NCI-H1105 treated with DMSO at 0.1 percent for 48 hours (cell line): ENCODE measurements at places on chromosomes 2 and 18.

DNA sequence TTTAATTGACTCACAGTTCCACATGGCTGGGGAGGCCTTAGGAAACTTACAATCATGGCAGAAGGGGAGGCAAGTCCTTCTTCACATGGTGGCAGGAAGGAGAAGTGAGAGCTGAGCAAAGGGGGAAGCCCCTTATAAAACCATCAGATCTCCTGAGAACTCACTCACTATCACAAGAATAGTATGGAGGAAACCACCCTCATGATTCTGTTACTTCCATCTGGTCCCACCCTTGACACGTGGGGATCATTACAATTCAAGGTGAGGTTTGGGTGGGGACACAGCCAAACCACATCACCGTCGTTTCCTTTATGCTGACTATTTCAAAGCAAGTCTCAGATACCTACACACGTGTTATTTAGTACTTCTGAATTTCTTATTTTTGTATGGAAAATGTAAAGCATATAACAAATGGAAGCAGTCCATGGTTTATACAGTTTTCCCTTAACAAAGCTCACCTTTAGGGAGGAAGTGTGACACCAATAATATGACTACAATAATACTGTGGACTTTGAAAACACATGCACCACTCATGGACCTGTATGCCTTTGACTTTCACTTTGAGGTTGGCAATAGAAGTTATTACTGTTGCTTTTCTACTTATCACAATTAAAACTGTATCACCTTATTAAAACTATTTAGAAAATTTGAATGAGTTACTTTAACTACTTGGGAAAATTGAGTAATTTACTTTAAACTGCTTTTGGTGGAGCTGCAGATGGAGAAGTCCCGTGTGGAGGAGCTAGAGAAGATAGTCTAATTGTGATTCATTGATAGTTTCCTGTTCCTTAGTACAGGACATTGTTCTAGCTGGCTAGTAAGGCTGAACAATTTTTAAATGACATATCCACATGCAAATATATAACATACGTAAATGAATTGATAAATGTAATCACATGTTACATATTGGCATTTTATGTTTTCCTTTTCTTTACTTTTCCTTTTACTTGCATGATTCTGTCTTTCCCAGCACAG is 37.3 kb downstream of the MTCL1 start:
- no peak for DNase-seq

- no peak for DNase-seq
Measured at GRCh38 chr2:141062443-141062842, 1068.4 kb downstream of the LRP1B start.

DNA sequence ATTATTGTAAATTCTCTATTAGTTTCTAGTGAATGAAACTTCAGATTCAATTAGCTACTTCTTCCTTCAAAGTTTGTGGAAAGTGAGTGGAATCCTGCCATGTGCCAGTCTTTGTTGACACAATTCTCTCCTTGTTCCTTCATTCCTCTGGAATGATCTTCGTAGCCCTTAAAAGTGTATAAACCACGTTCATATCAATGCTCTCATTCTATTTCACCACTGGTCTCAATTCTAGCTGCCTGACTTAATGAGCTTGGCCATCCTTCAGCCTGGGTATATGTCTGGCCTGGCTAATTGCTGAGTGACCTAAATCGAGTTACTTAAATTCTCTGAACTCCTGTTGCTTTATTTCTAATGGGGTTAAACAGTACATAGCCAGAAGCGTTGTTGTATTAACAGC is 43.5 kb downstream of the INSIG2 start:
- DNase-seq = no peak

- DNase-seq = no peak
Measured at GRCh38 chr18:67428805-67429204, 87.7 kb downstream of the DSEL start.

GRCh38 chr2:33104052-33104623 is 157.4 kb downstream of the LTBP1 start:
- no peak for DNase-seq

DNA sequence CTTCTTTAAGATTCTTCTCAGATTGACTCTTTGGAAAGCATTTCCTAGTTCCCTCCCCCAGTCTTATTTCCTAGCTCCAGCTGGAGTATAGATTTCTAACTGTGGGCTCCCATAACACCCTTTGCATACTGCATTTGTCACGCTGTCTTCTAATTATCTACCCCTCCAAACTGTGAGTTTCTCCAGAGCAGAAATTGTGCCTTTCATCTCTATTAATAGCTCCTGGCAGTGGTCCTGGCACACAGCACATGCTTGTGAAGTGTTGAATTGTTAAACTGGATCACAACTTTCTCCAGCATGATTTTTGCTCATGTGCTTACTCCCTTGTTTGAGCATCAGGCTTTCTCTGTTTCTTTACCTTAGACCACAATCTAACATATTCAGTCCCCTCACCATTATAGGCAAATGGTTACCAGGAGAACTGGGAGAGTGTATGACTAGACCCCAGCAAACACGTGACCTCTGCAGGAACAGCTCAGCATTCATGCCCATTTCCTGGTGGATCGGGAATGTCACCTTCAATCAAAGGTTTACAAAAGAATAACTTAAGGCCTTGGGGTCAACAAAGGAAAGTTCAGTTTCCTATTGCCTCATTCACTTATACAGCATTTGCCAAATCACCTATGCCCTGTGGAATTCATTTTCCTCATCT is 175.7 kb upstream of the TANK start:
- no peak for DNase-seq

- DNase-seq = no peak
Measured at GRCh38 chr18:71168557-71169145, 879.8 kb downstream of the SOCS6 start.

GRCh38 chr2:172109988-172110811 is 7.5 kb upstream of the DLX2 start:
- no peak for DNase-seq

GRCh38 chr2:221200184-221200839 is 371.8 kb downstream of the EPHA4 start:
- no peak for DNase-seq

GRCh38 chr18:44954257-44954656 is 273.6 kb downstream of the SETBP1 start:
- no peak for DNase-seq
